ENCODE measurements at places on chromosomes 5 and 9. TPM values are rescaled to one million over a fixed set of nuclear protein-coding genes. Genes with fewer than 3 reads are reported as not detected.

DNA sequence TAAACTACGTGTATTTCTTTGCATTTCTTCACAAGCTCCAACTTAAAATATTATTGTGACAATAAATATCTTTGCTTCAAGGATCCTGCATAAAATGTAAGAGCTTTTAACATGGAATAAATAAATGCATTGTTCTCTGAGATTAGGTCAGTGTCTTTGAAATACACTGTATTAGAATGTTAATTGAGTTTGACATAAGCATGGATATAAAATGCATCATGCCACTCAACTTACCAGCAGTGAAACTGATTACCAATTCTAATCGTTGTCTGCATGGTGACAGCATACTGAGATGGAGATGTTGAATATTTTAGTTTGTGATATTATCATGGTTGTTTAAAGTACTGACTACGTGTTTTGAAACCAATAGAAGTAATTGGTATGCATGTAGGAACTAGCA lies 555.3 kb upstream of the ZNF608 start:
- DNase-seq, result no peak

LHX6 gene
- 5.7 TPM for total RNA-seq

DNA sequence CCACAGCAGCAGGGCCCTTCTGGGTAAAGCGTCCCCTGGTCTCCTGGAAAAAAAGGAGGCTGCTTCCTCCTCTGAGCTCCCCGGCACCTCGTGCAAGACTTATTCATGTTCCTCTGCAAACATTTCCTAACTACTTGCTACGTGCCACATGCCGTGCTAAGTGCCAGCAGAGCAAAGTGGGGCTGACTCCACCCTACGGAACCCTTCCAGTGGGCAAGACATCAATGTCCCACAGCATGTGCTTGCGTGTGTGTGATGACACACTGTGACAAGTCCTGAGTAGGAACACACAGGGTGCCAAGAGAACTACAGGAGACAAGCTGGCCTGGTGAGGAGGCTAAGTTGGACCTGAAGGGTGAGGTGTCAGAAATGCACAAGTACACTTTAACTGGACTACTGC lies 57.4 kb downstream of the SEMA4D start:
- peak; percentile 70 for DNase-seq

GRCh38 chr9:111898331-111899096 lies 1.9 kb downstream of the UGCG start:
- no peak for DNase-seq

DNA sequence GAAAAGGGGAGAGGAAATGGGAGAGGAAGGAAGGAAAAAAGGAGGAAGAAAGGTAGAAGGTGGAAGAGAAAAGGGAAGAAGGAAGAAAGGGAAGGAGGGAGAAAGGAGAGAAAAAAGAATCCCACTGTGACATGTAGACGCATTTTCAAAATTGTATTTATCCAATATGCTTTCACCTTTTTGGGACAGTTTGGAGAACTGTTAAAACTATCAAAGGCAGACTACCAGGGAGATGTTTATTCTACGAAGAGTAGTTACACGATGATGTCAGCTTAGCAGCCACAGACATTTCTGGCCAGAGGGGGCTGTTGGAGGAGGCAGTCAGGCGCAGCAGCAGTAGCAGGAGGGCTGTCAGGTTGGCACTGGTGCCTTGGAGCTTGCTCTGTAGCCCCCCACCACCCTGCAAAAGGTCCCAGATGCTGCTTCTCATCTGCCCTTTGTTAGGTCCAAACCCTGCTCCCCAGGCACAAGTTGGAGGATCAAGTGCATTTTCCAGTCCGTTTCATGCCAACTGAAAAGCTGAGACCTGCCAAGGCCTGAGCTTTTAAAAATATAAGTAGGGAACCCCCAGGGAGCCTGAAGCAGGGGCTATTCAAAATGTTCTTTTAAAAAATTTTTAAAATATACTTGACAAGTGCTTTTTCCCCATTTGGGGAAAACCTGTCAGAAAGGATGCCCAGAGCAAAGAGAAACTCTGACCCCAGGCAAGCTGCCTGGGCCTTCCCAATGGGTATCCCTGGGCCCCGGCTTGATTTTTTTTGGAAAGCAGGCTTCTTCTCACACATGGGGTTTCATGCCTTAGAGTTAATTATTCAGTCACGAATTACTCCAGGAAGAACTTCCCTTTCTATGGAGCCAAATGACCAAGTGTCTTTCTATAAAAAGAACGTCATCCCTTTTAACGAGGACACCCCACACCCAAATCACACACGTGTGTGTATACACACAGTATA lies 203.3 kb downstream of the SLIT3 start:
- no peak for DNase-seq

DNA sequence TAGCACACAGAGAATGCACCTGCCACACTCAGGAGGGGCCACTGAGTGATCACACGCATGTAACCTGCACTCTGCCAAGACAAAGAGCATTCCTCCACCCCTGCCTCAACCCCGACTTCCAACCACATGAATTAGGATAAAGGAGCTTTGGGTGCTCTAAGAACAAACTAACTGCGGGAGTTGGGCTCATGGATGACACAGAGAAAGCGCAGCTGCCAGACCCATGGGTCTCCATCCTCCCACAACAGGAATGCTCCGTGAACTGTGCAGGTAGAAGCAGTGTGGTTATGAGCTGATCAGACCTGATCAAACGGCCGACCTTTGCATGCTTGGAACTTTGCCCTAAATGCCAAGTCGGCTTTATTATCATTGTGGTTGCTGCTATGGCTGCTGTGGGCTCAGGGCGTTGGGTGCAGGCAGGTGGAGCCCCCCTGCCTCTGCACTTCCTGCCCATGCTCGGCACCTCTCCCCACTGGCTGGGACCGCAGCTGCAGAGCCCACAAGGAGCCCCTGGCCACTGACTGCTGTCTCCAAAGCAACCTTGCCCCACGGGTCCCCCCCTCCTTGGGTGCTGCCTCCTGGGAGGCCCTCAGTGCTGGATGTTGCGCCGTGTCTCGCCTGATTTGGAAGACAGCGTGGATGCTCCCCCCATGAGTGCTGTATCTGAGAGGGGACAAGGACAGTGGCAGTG lies 2.6 kb upstream of the SLC6A3 start:
- DNase-seq, result no peak

DNA sequence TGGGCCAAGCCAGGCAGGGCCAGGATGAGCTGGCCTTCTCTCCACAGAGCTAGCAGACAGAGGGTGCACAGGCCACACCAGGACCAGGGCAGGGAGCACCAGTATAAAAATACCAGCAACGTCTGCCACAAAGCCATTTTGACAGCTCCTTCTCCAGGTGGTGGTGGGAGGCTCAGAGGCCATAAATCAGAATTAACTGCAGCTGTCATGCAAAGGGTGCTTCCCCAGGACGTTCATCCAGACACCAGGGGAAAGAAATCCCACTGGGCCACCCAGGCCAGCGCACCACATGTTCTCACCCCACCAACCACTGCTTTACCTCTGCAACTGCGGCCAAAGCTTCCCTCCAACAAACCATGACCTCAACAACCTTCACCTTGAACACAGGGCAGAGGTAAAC lies 403.7 kb upstream of the TRPC7 start:
- DNase-seq, result no peak

ZFP37 gene
- 4.3 TPM for total RNA-seq

MEIKIN gene
- total RNA-seq, result not detected

OLFM1 gene
- total RNA-seq, result 47.8 TPM

WDR38 gene
- total RNA-seq, result not detected

- no peak for DNase-seq
Observed at GRCh38 chr9:37512437-37512836, 26.7 kb downstream of the POLR1E start.

- no peak for DNase-seq
Observed at GRCh38 chr5:17720071-17720470, 85.8 kb downstream of the TAF11L14 start.

UHRF2 gene
- 56.5 TPM for total RNA-seq

F2RL2 gene
- total RNA-seq, result not detected

DNA sequence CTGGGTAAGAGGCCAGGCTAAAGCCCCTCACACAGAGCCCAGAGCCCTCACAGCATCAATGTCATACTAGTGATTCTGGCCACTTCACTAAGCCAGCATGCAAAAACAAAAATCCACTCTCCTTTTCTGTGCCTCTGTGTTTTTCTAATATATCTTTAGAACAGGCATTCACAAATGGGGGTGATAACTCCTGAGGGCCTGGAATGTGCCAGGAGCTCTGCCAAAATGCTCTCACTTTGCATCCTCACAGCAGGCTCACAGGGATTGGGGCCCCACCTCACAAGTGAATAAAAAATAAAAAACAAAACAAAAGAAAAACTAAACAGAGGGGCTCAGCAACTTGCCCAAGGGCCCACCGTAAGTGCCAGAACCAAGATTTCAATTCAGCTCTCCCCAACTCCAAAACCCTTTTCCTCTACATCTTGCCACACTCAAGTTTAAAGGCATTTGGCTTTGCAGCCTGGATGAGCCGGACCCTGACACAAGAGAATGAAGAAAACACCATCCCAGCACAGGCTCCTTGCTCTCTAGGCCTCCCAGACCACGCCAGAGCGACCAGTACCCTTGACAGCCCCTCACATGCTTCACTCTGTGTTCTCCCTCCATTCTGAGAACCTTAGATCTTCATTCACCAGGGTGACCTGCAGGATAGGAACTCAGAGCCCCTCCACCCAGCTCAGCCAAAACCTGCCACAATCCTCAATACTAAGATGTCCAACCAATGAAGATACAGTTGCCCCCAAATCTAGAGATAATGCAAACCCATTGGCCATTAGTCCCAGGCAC lies 51.3 kb downstream of the SAXO1 start:
- DNase-seq, result no peak

GRCh38 chr5:177302354-177303110 lies 987 bp downstream of the RAB24 start:
- DNase-seq, result no peak

GRCh38 chr9:98538626-98539031 lies 170.1 kb downstream of the GABBR2 start:
- no peak for DNase-seq

DNA sequence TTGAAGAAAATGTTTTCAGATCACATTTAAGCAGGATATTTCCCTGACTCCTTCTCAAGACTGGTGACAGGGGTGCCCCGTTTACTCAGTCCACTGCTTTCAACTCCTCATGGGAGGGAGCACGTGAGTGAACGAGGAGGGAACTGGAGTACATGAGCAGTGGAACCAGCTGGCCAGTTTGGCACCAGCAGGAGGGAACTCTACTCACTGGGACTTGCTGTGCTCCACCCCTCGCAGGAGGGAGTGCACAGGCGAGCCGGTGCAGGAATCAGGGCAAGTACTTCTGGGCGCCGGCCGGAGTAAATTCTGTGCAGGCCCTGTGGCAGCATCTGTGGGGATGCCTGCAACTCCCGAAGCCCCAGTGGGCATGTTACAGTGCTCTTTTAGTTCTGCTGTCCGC lies 1941.1 kb upstream of the C9orf72 start:
- no peak for DNase-seq

- DNase-seq, result no peak
Observed at GRCh38 chr9:114120192-114121014, 21.3 kb upstream of the KIF12 start.
